ENCODE measurements at places on chromosomes 5 and 9. TPM values are rescaled to one million over a fixed set of nuclear protein-coding genes. Genes with fewer than 3 reads are reported as not detected.

Gene FGF1
- total RNA-seq: 15.5 TPM

DNA sequence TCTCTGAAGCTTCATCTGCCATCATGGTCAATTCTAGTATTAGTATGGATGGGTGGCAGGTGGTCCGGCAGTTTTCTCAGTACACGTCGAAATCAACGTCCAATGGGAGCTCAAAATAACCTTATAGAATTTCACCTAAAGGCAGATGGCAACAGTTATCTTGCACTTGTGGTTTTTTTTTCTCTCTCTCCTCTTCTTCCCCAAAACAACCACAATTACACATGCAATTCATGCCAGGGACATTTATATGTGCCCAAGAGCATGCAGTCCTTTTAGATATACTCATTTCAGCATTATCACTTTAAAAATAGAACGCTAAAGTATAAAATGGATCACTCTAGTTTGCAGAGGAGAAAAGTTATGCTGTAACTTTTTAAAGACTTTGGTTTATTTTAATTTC is 1428.9 kb upstream of the WWC1 start:
- no peaks in the 10 kb centered on the region for H3K36me3 ChIP-seq
- DNase-seq: no peak
- H3K27ac ChIP-seq: no peak overlapping the region
- no peaks in the 10 kb centered on the region for H3K27me3 ChIP-seq
- H3K4me1 ChIP-seq: no peaks in the 10 kb centered on the region

DNA sequence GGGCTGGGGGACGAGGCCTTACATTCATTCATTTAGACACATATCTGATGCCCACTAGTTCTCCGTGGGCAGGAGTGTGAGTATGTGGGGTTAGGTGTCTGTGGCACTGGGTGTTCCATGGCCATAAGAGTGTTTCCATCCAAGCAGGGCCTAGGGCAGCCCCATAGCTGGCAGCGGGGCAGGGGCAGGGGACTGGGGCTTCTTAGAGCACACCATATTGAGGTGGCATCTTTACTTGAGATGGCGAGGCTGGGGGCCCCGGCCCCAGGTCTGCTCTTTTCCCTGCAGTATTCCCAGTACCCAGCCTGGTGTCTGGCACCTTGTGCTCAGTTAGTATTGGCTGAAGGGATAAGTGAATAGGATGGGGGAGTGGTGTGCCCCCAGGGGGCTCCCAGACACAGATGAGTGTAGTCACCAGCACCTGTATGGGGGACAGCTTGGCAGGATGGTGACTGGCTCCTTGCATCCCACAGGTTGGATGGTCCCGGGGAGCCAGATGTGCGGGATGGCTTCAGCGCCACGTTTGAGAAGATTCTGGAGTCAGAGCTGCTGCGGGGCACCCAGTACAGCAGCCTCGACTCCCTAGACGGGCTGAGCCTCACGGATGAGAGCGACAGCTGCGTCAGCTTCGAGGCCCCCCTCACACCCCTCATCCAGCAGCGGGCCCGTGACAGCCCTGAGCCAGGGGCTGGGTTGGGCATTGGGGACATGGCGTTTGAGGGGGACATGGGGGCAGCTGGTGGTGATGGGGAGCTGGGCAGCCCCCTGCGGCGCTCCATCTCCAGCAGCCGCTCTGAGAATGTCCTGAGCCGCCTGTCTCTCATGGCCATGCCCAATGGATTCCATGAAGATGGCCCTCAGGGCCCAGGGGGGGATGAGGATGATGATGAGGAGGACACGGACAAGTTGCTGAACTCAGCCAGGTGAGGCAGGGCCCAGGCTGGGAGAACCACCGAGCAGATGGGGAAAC is 17.5 kb downstream of the PSD2 start:
- H3K27ac ChIP-seq: no peak overlapping the region
- no peaks in the 10 kb centered on the region for H3K36me3 ChIP-seq
- no peak for DNase-seq
- no peak overlapping the region for H3K4me3 ChIP-seq
- peaks cover 30% of the 10 kb centered on the region for H3K27me3 ChIP-seq
- no peaks in the 10 kb centered on the region for H3K4me1 ChIP-seq

DNA sequence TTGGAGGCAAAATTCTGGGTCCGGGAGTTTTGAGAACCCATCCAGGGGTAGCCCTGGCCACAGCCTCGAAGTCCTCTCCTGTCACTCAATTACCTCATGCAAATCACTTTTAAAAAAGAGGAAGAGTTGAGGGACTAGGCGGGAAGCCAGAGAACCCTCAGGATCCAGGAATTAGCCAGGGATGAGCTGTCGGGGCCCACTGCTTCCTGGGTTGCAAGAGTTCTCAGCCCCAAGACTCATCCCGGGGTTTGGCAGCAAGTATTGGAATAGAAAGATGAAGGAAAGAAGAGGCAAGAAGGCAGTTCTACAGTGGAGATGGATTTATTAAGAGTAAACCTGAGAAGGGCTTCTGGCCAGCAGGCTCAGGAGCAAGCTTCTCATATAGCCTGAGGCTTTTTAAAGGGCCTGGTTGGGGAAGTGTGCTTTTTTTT is 25.6 kb downstream of the C9orf50 start:
- H3K4me1 ChIP-seq: peaks cover 9% of the 10 kb centered on the region
- H3K36me3 ChIP-seq: no peaks in the 10 kb centered on the region
- H3K27ac ChIP-seq: no peak overlapping the region
- DNase-seq: no peak
- H3K27me3 ChIP-seq: no peaks in the 10 kb centered on the region

DNA sequence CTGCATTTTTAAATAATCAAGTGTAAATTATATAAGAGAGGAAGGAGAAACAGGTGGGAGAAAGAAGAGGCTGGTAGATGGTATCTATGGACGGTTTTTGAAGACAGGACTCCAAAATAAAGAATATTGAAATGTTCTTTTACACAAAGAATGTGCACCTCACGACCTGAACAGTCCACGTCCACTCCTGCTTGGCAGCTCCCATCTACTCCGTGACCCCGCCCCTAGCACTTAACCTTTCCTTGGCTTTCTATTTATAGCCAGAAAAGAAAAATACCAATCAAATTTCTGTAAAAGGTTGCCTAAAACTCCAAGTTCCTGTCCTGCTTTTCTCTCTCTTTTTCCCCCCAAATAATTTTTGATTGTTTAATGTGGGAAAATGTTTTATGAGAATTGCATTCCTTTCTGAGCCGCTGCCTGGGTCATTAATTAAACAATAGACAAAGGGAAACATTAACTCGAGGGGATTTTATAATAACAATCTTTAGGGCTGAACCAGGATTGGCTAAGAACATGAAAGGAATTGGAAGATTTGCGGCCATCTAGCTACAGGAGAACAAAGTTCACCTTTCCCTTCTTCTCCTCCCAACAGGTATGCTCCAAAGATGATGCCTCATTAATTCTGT is 173.6 kb upstream of the MAP3K1 start:
- no peak overlapping the region for H3K27ac ChIP-seq
- no peaks in the 10 kb centered on the region for H3K27me3 ChIP-seq

GRCh38 chr5:158485604-158486081 is 614.1 kb downstream of the EBF1 start:
- H3K27ac ChIP-seq: no peak overlapping the region
- H3K4me1 ChIP-seq: peaks cover 13% of the 10 kb centered on the region
- H3K4me3 ChIP-seq: no peak overlapping the region
- no peaks in the 10 kb centered on the region for H3K36me3 ChIP-seq

DNA sequence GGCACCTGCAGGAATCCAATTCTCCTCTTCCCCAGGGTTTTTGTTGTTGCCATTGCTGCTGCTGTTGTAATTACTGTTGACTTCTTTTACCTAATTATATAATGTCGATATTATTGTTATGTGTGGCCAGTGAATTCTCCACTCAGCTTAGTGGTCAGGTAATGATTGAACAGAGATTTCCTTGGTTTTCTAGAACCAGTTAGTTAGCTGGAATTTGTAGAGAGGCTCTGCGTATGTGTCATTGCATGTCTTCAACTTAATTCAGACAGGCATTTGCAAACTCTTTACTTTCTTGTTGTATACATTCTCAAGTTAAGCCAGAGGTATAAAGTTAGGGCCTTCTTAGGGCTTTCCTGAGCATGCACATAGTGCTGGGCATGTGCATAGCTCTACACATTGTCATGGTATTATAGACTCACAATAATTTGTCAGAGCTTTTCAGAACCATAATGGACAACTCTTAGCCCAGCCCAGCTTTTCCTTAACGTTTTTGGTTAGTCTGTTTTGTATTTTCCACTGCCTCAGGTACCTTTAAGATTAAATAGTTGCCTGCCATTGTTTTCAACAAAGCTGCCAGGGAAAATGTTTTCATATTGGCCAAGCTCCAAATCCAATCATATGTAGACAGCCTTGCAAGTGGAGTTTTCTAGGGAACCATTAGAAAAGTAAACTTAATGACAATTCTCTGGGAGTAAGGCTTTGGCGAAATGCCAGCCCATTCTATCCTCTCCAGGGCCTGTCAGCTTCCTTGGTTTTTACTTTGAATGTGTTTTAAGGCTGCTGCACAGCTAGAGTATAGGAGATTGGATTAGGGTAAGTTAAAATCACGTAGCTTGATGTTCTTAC is 68.1 kb downstream of the UBE2R2 start:
- H3K36me3 ChIP-seq: peaks cover 2% of the 10 kb centered on the region
- no peak overlapping the region for H3K27ac ChIP-seq
- peaks cover 5% of the 10 kb centered on the region for H3K4me1 ChIP-seq
- no peak overlapping the region for H3K4me3 ChIP-seq

Gene MLANA
- total RNA-seq: not detected
